ENCODE measurements at places on chromosomes 12 and 14.

DNA sequence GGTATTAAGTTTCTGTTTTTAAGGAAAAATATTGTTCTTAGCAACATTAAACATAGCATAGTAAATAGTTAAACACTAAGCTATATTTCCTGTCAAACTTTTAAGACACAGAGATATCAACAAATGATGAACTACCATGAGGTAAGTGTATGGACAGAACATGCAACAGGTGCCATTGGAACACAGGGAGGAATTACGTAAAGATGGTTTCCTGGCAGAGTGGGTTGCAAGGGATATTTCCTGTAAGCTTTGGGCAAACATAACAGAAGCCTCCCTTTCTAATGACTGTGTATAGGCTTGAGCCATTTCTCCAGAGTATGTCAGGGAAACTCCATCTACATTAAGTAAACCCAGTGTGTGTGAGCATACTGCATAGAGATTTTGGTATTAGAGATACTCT, 31.7 kb upstream of the HELB start:
- no peak for DNase-seq

DNA sequence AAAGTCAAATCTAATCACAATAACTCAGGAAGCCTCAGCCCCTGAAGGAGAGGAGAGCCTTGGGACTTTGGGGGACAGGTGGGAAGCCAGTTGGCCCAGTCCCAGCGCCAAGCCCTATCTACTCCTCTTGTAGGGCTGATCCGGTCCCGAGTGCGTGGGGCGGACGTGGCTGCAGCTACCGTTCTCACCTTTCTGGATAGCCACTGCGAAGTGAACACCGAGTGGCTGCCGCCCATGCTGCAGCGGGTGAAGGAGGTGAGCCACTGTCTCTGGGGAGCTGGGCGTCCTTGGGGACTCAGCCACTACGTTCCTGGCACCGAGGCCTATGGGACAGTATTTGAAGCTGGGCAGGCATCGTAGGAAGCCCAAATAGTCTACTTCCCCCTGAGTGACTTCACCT, 68.4 kb downstream of the GALNT16 start:
- DNase-seq, result no peak

DNA sequence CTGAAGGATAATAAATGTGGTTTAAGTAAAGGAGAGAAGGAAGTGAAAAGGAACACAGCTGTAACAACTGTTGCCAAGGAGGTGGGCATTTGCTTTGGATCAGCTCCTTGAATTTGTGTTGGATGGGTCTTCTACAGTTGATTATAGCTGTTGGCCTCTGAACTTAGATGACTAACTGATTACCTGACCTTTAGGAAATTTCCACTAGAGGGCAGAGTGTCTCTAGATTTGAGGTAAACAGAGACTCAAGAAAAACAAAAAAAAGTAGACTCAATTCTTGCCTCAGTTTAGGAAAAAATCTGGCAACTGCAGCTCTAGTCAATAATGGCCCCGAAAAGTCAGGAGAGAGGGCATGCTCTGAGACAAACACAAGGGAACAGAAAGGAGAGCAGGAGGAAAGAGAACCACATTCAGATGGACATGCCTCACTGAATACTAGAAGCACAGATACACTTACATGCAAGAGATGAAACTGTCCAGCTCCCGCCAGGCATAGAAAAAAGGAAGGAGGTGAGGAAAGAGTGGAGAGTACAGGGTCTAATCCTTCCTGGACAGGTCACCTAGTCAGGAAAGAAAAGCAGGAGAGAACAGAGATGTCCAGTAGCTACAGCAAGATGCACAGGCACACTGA, 20.6 kb downstream of the COX14 start:
- DNase-seq, result no peak

- DNase-seq, result no peak
These were observed 325.9 kb upstream of the LRFN5 start for GRCh38 chr14:41280745-41281144.

DNA sequence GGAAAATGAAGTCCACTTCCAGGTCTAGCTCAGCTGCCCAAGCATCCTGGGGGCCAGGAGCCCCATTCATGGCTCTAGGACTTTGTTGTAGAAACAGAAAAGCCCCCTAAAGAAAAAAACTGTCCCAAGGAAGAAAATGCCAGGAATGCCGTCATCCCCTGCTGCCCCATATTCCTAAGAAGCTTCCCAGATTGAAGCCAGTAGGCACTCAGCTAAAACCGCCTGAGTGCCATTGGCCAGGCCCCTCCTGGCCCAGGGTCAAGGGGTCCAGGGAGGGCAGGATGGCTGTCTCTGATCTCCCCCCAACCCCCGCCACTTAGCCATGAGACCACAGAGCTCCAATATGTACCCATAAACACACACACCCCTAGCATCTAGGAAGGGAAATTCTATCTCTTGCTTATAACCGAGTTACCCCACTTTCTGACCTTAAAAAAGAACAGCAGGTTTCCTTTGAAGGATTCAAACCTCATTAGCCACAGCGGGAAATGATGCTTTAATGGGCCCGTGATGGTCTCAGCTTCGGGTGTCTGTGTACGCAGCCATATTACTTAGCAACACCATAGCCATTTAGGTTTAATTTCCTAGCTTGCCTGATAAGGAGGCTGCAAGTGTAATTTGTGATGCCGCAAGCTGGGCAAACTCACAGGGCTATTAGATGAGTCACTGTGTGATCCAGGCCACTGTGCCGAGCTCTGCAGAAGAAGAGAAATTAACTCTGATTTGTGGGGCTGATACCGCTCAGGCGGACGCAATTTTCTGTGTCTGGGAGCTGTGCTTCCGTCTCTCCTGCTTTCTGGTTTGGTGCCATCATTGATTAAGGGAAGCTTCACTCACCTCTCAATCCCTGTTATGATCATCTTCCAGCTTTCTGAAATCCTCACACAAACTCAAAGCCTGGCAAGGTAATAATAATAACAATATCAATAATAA, 84.2 kb downstream of the GCH1 start:
- peak; percentile 65 for DNase-seq

GRCh38 chr12:124480469-124481256, 86.7 kb downstream of the NCOR2 start:
- no peak for DNase-seq
